G401 (cell line): ENCODE measurements at places on chromosomes 6 and 20. TPM values are rescaled to one million over a fixed set of nuclear protein-coding genes. Genes with fewer than 3 reads are reported as not detected.

Gene SLC17A3
- not detected in 2 replicates for total RNA-seq

Gene SLPI
- not detected in 2 replicates for total RNA-seq

Gene ARFRP1
- total RNA-seq: 33.0 and 36.7 TPM in 2 replicates

Gene COL11A2
- total RNA-seq: 7.0 and 10.4 TPM in 2 replicates

Gene SLC24A3
- not detected in 2 replicates for total RNA-seq

Gene RAET1E
- not detected in 2 replicates for total RNA-seq

Gene SPTLC3
- total RNA-seq: not detected in 2 replicates

Gene KIF25
- total RNA-seq: not detected in 2 replicates

Gene CGA
- not detected in 2 replicates for total RNA-seq

Gene PIGT
- 25.2 and 31.0 TPM in 2 replicates for total RNA-seq

Gene GRIK2
- total RNA-seq: not detected in 2 replicates

Gene ULBP3
- total RNA-seq: 0.37 and 2.5 TPM in 2 replicates

Gene NKX2-2
- not detected in 2 replicates for total RNA-seq

DNA sequence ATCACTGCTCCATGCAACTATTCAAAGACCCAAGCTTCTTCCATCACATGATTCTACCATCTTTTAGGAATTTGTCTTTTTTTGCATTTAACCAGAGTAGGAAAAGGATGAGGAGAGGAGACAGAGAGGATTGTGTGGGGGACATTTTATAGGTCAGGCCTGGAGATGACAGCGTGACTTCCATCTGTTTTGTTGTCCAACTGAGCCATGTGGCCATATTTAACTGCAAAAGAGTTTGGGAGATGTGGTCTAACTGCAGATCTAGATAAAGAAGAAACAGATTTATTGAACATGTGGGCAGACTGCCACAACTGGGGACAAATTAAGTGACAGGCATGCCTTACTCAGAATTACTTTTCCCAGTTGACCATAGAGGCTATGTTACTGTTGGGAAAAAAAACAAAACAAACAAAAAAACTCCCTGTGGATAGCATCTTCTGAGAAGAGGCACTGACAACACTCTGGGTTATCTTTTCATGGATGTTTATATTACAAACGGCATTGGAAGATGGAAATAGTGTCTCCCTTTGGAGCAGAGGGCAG is 18.9 kb upstream of the MOCS1 start:
- no peak for DNase-seq

- DNase-seq: no peak
These were observed 232.7 kb downstream of the HIVEP2 start for GRCh38 chr6:142712231-142712630.

DNA sequence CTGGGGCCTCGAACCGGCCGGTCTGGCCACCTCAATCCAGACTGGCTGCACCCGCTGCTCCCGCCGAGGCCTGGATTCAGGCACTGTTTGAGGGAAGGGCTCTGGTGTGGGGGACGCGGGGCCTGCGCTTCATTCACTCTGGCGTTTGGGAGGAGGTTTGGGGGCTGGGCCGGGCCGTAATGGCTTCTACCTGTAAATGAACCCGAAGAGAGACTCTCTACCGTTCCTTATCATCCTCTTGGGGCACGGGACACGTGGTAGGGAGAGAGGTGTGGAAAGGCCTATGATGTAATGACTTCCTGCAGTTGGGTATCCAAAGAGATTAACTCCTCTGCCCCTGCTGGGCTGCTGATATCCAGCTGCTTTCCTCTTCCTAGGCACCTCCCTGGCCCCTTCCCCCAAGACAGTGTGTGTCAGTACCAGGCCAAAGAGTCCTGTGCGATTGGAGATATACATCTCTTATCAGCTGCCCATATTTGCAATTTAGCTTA is 1.8 kb downstream of the FOXO3 start:
- peak; percentile 79 for DNase-seq

- DNase-seq: no peak
These were observed 104.5 kb downstream of the DHX35 start for GRCh38 chr20:39066471-39067242.

DNA sequence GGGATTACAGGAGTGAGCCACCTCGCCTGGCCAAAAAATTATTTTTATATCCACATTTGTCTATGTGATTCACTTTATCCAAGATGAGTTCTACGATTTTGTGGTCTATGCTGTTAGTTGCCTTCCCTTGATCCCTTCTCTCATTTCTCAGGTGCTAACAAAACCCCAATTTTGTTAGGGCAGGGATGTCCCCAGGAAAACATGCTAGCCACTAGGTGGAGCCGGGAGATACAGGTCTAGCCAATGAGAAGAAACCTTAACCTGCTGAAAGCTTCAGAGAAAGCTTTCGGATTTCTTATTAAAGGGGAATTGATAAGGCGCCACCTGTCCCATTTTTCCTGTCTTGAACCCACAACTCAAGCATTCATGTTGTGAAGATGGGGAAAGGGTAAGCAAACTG is 167.4 kb upstream of the OLIG3 start:
- no peak for DNase-seq

DNA sequence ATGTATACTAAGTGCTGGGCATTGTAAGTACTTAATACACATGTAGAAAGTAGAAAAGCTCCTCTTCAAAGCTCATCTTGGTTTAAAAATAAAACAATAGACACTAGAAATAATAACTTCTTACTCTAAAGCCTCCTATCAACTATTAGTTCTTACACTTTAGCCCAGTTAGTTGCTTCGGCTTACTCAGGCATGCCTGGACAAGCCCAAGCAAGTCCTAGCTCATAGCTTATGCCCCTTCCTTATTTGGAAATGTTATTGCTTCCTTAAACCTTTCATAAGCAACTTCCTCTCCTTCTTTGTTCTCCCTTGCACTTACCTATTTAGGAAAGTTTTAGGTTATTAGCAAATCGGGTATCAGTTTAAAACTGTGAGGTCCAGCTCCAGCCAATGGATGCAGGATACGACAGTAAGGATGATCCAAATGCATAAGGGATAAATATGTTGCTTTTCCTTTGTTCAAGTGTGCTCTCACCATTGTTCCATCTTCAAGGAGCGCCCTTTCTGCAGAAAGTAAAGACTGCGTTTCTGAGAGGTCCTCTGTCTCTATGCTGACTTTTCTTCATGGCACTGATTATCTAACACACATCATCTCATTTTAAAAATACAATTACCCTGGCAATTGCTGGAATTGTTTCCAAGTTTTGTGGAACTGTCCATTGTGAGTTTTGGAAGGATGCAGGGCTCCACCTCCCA is 12.3 kb downstream of the TMEM30A start:
- no peak for DNase-seq

- DNase-seq: no peak
These were observed 6.7 kb upstream of the VNN2 start for GRCh38 chr6:132764370-132764769.

GRCh38 chr6:94668876-94669275 is 908.5 kb upstream of the MANEA start:
- no peak for DNase-seq

- DNase-seq: no peak
These were observed 38.0 kb downstream of the OGFRL1 start for GRCh38 chr6:71326611-71327010.

DNA sequence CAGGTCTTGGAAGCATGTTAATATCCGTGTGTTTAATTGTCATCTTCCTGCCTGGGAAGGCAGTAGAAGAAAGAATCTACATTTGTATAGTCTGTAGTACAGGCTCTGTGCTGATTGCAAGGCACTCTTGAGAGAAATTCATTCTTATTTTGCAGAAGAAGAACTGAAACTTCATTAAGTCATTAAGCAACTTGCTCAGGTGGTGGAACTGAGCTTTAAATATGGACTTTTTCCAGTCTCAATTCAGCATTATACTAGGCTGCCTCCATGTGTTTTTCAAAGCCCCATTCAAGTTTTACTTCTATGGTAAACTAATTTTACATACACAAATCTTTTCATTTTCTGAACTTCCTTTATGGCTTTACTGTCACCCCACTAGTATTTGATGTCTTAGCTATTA is 18.7 kb downstream of the ZNF451 start:
- no peak for DNase-seq

DNA sequence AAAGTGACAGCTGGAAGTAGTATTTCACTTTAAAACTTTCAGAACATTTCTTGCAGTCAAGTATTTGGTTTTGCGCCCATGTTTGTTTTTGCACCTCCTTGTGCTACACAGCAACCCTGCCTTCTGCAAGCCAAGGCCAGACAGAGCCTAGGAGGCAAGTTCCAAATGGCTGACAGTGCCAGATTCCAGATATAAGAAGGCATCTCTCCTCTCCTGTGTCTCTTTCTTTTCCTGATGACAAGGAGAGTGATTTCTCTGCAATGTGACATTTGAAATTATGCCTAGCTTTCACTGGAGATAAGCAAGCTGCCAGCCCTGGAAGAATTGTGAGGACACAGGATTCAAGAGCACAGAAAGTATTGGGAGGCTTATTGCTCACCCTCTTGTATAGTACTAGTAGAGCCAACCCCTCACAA is 149.1 kb upstream of the TENT5A start:
- no peak for DNase-seq

GRCh38 chr20:60055740-60056139 is 97.5 kb downstream of the CDH26 start:
- DNase-seq: no peak

DNA sequence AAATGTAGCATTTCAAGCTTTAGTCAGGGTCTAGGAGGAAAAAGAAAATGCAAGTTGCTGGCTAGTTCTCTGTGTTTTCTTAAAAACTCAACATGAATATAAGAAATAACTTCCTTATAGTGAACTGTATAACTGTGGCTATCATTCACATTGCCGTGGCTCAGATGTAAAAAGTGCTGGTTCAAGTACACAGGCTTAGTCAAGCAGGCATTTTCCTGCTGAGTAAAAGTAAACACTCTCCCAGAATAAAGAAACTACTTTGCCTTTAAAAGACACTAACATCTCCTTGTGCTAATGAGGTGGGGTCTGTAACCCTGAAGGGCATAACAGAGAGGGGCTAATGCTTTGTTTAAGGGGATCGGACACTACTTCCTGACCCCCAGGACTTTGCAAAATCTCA is 3.3 kb downstream of the ATP5F1E start:
- DNase-seq: no peak

DNA sequence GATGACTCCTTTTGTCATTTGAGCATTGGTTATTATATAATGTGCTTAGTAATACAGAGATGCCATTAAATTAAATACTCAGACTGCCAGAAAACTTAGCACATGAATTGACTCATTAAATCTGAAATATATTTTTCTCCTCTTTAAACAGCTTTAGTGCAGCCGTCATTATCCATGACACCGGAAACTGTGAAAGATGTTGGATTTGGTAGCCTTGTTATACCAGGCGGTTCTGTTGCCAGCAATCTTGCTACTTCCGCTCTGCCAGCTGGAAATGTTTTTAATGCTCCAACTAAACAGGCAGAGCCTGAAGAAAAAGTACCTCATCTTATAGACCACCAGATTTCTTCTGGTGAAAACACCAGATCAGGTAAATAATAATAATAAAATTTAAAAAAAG is 97.6 kb downstream of the SCAF8 start:
- peak; percentile 57 for DNase-seq

- no peak for DNase-seq
These were observed 397.3 kb upstream of the NRSN1 start for GRCh38 chr6:23728707-23729106.

DNA sequence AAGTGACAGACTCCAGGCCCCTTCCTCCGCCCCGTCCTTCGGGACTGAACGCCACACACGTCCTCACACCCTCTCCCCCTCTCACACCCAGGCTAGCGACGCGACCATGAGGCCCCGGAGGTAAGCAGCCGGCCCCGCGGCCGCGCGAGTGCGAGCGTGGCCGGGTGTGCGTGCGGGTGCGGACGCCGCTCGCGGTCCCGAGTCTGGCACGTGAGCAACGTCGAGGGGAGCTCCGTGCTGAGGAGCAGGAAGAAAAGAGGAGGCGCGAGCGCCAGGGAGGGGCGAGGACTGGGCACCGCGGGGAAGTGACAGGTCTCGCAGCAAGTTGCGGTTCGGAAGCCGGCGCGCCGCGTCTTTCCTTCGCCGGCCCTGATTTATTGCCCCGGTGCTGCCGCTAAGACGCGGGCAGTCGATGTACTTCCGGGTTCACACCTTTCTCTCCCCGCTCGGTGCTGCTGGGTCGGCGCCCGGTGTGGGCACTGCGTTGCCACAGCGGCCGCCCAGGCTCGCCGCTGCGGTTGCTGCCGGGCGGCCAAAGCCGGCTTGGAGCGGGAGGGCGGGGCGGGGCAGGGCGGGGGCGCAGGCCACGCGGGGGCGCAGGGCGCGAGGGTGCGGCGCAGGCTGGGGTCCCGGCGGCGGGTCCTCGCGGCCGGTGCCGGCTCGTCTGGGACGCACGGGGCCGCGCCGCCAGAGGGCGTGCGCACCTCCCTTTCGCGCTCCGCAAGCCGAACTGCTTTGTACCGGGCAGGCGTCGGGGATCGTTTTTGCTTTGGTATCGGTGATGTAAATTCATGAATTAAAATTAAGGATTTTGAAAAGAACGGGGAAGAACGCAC is 15.8 kb upstream of the LIN28B start:
- no peak for DNase-seq

DNA sequence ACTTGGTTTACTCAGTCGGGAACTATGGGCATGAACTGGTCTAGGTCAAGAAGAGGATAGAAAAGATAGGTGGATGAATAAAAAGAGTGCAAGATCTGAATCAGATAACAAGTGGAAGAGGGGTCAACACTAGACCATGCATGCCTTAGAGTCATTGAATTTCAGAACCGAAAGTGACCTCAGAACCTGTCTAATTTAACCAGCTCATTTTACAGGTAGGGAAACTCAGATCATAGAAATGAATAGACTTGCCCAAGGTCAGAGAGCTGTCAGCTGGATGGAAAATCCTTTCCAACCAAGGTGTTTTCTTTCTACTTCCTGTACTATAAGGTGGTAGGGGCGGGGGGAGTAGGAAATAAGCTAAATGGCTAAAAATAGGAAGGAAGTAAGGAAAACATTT is 121.4 kb upstream of the ADGRF1 start:
- DNase-seq: no peak

- no peak for DNase-seq
These were observed 66.4 kb upstream of the STMND1 start for GRCh38 chr6:17035257-17036064.

DNA sequence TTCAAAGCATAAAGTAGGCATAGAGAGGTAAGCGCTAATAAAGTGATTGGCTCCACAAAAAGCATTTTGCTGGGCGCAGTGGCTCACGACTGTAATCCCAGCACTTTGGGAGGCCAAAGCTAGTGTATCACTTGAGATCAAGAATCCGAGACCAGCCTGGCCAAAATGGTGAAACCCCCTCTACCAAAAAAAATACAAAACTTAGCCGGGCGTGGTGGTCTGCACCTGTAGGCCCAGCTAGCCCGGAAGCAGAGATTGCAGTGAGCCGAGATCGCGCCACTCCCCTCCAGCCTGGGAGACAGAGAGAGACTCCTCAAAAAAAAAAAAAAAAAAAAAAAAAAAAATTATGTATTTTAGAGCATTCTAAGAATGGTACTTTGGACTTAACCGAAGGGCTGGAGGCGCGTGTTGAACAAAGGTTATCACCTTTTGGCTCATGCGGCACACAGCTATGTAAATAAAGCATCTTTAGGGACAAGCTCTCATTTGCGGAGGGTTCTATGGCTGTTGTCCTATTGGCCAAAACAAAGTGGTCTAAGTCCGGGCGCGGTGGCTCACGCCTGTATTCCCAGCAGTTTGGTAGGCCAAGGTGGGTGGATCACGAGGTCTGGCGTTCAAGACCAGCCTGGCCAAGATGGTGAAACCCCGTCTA is 17.4 kb downstream of the HFE start:
- DNase-seq: no peak

GRCh38 chr6:134309227-134309626 is 8.7 kb downstream of the SGK1 start:
- peak; percentile 98 for DNase-seq

GRCh38 chr20:20393207-20394120 is 25.6 kb downstream of the INSM1 start:
- no peak for DNase-seq

GRCh38 chr6:147621961-147622360 is 113.5 kb downstream of the SAMD5 start:
- no peak for DNase-seq

GRCh38 chr6:31865205-31866118 is 2.8 kb upstream of the NEU1 start:
- no peak for DNase-seq
